ENCODE measurements at places on chromosomes 16 and 17.

DNA sequence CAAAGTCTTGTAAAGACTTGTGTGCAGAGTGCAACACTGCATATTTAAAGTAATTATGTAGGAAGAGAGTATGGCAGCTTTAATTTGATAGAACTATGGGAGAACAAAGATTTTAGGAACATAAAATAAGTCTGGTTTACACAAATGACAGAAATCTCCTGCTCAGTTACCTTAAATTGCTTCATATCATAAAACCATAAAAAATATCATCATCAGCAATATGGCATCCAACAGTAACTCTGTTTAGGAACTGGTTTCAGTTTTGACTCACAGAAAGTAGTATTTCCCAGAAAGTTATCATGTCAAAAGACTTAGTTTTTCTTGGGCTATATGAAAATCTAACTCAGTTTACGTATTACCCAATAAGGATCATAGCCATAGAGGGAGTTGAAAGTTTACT is 292.1 kb upstream of the PMFBP1 start:
- DNase-seq = no peak

DNA sequence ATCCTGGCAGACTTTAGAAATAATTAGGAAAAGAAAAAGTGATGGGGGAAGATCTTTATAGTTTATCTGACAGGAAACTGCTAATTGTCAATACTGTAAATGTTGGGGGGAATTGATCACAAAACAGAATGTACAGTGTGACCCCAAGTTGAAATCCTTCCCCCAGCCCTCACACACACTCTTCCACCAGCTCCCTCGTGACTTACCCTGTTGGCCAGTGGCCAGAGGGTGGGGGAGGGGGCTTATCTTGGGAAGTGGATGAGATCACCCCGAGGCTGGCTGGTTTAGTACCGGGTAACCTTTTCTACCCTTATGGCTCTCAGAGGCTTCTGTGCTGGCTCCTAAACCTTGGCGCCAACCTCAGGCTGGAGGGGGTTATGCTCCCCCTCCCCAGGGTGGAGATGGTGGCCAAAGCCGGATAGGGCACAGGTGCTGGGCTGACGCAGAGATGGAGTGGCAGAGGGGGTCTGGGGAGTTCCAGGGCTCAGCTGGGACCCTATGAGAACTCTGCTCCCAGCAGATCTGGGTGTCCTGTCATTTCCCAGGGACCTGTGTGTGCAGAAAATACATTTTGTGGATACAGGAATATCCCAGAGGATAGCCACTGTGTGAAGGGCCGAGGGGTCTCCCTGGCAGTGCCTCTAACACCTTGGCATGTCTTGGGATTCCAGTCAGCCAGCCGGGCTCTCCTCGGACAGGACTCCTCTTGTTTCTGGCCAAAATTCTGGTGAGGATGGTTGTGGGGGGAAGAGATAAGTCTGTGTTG is 18.6 kb downstream of the CDH16 start:
- DNase-seq = peak; percentile 82

GRCh38 chr17:53633856-53634255 is 188.9 kb upstream of the KIF2B start:
- DNase-seq = no peak

- DNase-seq = no peak
Observed at GRCh38 chr16:7101054-7101453, 231.6 kb upstream of the RBFOX1 start.

- no peak for DNase-seq
Observed at GRCh38 chr17:64571746-64572145, 65.0 kb downstream of the CEP95 start.

DNA sequence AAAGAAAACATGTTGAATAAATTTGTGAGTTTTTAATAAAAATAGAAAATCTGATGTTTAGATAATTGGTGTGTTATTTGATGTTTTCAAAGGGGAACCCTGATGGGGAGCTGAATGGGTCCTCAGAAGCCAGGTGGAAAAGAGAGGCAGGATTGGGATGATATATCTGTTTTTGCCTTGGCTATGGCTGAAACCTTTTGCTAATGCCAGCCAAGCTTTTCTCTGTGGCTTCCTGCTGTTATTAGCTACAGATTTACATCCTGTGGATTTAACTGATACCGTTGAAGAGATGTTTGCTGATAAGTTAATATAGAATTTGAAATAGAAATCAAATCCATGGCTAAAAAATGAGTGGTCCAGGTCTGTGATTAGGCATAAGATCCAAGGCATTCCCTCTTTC is 4.2 kb upstream of the AATF start:
- DNase-seq = no peak

DNA sequence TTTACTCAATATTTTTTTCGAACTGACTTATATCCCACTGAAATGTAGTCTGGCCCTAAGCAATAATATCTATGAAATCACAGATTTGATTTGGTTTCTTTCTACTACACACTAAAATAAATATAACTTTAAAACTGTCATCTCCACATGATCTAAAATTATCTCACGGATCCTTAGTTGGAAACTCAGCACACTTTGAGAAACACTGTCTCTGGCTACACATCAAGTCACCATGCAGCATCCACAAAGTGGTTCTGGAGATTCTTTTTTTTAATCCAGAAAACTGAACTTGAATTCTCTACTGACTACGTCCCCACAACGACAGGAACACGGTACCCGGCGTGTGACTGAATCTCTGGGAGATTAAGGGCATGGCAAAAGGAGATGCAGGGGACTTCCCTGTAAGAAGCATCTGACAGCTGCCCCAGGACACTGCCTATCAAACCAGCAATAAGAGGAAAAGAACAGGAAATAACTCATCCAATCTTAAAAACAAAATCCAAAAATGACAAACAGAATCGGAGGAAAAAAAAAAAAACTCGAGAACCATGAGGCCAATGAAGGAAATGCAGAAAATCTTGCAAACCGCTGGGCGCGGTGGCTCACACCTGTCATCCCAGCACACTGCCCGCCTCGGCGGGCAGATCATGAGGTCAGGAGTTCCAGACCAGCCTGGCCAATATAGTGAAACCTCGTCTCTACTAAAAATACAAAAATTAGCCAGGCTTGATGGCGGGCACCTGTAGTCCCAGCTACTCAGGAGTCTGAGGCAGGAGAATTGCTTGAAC is 141.0 kb upstream of the RCVRN start:
- DNase-seq = no peak

DNA sequence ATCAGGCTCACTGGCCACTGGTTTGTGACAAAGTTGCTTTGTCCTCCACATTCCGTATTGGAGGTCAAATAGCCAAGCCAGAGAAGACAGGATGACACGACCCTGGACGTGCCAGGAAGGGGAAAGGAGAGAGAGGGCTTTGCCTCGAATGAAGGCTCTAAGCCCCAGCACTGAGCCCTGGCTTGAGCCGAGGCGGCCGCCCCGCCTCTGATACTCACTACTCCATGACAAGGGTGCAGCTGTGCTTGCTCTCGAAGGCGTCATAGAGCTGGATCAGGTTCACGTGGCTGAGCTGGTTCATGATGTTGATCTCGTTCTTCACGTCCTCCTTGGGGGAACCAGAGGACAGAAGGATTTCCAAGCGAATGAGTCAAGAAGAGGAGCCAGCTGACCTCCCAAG is 19.3 kb downstream of the MYLK3 start:
- no peak for DNase-seq
